ENCODE measurements at places on chromosomes 2 and 18.

- DNase-seq = peak; percentile 6
- no peaks in the 10 kb centered on the region for H3K27me3 ChIP-seq
- no peaks in the 10 kb centered on the region for H3K4me1 ChIP-seq
Measured at GRCh38 chr18:71784777-71785176, 759.4 kb downstream of the CBLN2 start.

- H3K27ac ChIP-seq = no peak overlapping the region
- no peaks in the 10 kb centered on the region for H3K27me3 ChIP-seq
- no peaks in the 10 kb centered on the region for H3K4me1 ChIP-seq
- no peak overlapping the region for H3K4me3 ChIP-seq
- no peaks in the 10 kb centered on the region for H3K36me3 ChIP-seq
- no peak for DNase-seq
Measured at GRCh38 chr2:200255549-200255948, 50.9 kb upstream of the SPATS2L start.

GRCh38 chr2:69209482-69209881 lies 177.5 kb downstream of the GFPT1 start:
- H3K36me3 ChIP-seq = no peaks in the 10 kb centered on the region
- DNase-seq = no peak
- no peak overlapping the region for H3K27ac ChIP-seq

DNA sequence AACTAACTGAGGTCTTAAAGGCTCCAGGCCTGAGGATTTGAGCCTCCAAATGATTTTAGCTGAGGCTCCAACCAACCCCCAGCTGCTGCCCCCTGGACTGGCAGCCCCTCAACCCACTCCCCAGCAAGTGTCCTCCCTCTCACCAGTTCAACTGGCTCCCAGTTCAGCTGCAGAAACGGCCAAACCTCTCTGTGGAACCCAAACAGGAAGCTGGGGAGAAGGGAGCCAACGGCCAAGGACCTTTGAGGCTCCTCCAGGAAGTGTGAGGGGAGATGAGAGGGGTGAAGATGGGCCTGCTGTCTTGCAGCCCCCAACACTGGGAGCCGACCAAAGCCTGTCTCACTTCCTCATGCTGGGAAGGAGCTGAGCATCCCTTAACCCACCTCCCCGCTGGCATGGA lies 24.9 kb downstream of the ZFP36L2 start:
- peaks cover 34% of the 10 kb centered on the region for H3K4me1 ChIP-seq
- no peak overlapping the region for H3K27ac ChIP-seq
- H3K27me3 ChIP-seq = no peaks in the 10 kb centered on the region
- no peaks in the 10 kb centered on the region for H3K36me3 ChIP-seq
